ENCODE measurements at places on chromosomes 3 and 15.
A peak's percentile ranks its signal among the peaks of the same experiment; 100 is the strongest.

DNA sequence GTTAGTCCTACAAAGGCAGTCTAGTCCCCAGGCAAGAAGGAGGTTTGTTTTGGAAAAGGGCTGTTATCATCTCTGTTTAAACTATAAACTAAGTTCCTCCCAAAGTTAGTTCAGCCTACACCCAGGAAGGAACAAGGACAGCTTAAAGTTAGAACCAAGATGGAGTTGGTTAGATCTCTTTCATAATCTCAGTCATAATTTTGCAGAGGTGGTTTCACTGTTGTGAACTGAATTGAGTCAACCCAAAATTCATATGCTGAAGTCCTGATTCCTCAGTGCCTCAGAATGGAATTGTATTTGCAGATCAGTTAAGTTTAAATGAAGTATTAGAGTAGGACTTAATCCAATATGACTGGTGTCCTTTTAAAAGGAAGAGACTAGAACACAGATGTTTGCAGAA, 101.0 kb upstream of the C3orf80 start:
- no peak for DNase-seq

GRCh38 chr3:13133471-13133981, 60.3 kb upstream of the IQSEC1 start:
- DNase-seq = no peak

- no peak for DNase-seq
These were observed 71.2 kb downstream of the MAP2K5 start for GRCh38 chr15:67613708-67614107.

DNA sequence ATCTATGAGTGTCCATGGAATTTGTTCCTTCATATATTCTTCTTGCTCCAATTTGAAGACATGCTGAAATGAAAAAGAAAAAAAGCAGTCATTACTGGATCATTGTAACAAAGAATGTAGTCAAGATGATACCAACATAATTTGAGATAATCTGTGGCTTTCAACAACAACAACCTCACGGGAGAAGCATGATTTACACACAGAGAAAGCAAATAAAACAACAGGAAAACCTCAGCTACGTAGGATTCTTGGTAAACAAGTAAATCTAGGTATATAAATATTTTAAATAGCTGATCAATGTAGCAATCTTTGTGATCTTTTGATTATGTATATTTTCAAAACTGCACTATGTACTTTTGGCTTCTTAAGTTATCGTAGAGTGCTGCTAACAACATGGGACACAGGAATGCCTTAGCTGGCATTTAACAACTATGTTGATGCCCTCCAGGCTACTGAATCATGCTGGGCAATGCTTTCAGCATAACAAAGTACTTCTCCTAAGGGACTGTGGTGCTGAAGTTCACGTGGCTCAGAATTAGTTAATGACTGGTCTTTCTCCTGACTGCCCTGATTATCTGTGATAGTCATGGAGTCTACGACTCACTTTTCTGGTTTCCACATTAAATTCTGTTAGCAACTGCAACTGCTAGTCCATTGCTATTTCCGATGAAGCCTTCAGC, 96.5 kb upstream of the MYO5C start:
- no peak for DNase-seq

- peak; percentile 34 for DNase-seq
These were observed 675 bp downstream of the RBM15B start for GRCh38 chr3:51391566-51392354.

GRCh38 chr15:74179101-74179841, 5.8 kb downstream of the ISLR start:
- DNase-seq = no peak

DNA sequence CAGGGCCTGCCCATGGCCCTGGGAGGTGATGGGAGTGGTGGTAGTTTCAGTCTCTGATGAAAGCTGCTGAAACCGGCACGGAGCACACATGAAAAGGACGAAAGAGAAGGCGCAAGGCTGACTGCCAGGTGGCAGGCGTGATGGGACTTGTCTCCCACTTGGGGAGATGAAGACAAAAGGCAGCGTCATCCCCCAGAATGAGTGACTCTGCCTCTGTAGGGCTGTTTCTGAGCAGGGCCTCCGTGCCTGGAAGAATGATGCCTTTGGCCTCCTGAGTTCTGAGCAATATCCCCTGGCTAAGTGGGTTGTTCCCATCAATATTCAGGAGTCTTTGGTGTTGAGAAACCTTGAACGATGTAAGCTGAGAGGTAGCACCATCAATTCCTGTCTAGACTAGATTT, 237.8 kb downstream of the OPA1 start:
- no peak for DNase-seq

GRCh38 chr3:13427662-13428603, 7.8 kb upstream of the NUP210 start:
- DNase-seq = peak; percentile 18

- no peak for DNase-seq
These were observed 24.4 kb downstream of the TP63 start for GRCh38 chr3:189655617-189656016.

GRCh38 chr15:69997813-69998212, 99.9 kb downstream of the TLE3 start:
- no peak for DNase-seq

DNA sequence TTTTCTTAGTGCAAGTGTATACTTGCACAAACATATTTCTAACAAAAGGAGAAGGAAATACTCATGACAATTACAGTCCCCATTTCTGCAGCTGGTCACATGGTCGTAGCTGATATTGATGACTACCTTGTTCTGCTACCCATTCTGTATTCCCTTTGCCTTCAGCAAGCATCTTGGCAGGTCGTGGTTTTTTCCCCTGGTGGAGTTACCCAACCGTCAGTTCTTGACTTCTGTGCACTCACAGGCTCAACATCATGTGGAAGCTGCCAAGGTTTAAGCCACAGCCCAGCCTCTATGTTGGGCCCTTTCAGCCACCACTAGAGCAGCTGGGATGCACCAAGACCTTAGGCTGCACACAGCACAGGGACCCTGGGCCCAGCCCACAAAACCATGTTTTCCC, 56.1 kb downstream of the VGLL3 start:
- no peak for DNase-seq

- DNase-seq = no peak
These were observed 10.9 kb downstream of the CCDC13 start for GRCh38 chr3:42762046-42762724.

- DNase-seq = no peak
These were observed 238.0 kb upstream of the LRTM1 start for GRCh38 chr3:55165704-55166405.

GRCh38 chr3:197306374-197307086, 8.1 kb upstream of the DLG1 start:
- no peak for DNase-seq

DNA sequence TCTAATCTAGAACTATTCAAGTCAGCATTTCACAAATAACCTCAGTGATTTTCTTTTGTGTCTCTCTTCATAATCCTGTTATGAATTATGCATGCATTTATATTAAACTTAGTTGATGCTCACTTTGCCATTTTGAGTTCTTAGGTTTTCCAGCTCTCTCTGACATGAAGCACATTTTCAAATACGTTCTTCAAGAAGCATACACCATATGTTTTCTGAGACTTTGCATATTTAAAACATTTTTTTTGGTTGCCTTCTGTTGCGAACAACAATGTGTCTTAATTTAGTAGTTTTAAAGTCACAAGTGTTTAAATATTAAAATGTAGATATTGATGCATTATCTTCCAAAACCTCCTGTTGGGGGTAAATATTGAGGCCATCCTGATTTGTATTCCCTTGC, 37.5 kb downstream of the SH3GL3 start:
- no peak for DNase-seq

DNA sequence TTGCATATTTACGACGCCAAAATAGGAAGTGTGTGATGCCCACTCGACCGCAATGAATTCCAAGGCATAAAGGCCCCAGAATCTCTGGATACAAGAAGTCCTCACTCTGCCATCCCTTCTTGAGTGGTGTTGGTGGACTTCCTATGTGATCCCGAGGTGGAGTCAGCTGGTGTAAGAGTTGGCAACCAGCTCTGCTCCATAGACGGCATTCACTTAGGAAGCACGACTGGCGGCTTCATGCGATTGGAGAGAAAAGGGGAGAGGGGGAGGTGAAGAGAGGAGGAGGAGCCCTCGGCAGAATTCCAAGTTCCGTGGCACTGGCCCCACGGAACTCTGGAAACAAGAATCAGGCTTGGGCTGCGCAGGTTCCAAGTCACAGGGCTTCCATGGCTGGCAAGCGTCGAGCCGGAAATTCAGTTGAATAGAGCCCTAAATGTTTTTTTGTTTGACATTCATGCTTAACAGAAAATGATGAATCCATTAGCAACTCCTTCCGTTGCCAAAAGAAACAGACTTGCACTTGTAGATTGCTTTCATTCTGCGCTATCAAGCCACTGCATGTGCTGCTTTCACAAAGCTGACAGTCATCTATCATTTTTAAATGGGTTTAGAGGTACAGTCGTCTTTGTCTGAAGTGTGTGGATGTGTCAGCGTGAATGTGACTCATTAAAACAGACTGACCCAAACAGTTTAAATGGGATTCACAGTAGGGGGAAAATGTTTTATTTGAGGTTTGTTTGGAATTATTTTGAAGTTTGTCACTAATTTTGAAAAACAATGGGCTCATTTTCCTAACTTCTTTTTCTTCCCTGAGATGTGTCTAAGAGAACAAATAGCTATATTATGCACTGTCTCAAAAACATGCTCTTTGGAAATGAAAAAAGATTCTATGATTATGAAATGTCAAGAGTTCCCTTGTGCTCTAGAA, 428.3 kb upstream of the ATP11B start:
- no peak for DNase-seq

DNA sequence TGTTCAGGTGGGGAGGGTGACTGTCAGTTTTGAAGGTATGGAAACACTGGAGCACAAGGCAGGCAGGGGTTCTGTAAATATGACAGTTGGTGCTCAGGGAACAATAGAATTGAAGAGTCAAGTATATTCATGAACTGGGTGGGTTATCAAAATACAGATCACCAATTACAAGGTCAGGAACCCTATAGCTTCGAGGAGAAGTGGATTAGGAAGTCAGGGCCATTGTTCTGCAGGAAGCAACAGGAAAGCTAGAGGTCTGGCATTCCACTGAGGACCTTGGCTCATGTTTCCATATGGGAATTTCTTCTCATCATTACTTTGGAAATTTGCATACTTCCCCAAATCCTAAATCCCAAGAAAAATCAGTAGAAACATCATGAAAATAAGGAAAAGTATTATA, 125.9 kb downstream of the MYRIP start:
- no peak for DNase-seq

- DNase-seq = no peak
These were observed 21.7 kb upstream of the PPP4R2 start for GRCh38 chr3:72974956-72975355.

DNA sequence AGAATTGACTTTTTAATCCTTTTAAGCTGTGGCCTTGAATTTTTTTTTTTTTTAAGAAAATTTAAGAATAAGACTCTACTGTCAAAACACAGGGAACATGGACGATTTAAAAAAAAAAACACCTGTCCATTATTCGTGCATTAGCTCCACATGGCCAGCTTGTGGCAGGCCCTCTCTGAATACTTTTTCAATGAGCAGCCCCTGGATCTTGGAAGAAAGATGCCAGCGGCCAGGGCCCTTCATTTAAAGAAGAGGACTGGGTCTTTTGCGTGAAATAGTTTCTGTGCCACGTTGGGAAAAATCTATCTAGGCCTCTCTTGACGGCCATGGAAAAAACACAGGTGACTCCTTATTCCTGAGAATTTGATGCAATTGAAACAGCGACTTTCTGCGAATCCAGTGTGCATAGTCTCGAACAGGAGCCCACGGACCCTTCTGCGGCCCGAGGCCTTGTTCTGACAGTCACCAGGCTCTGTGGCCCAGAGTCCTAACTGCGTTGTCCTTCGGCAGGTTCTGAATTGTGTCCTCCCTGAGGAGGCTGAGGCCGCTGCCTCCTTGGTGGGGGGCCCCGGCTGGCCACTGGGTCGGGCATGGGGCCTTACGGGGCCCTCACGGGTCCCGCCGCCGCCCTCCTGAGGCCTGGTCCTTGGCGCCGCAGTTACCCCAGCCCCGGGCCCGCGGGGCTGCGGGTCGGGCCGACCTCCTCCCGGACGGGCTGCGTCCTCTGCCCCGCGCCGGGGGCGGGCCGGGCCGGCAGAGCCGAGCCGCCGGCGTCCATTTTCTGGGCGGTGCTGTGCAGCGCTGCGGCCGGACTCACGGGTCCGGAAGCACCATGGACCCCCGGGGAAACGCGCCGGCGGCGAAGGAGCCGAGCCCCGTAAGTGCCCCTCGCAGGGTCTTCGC, 33.5 kb downstream of the ZBTB38 start:
- peak; percentile 39 for DNase-seq

- no peak for DNase-seq
These were observed 16.7 kb downstream of the PDIA5 start for GRCh38 chr3:123083383-123084124.

- DNase-seq = no peak
These were observed 792 bp downstream of the SHF start for GRCh38 chr15:45186771-45187577.

- no peak for DNase-seq
These were observed 34.8 kb downstream of the MINDY4B start for GRCh38 chr3:150870406-150870805.

GRCh38 chr3:112813723-112814171, 32.9 kb downstream of the CD200R1L start:
- no peak for DNase-seq

- no peak for DNase-seq
These were observed 445.9 kb upstream of the ZNF717 start for GRCh38 chr3:76231258-76231657.

- DNase-seq = no peak
These were observed 268.3 kb downstream of the UACA start for GRCh38 chr15:70494852-70495571.

GRCh38 chr15:60411774-60412425, 14.1 kb upstream of the ANXA2 start:
- no peak for DNase-seq

GRCh38 chr3:44365952-44366351, 27.4 kb downstream of the TCAIM start:
- DNase-seq = no peak

- DNase-seq = no peak
These were observed 9.7 kb downstream of the MYH15 start for GRCh38 chr3:108500728-108501127.

Data from T-helper 22 cell (primary cell).